Placental epithelial cell (primary cell): ENCODE measurements at places on chromosomes 2 and 18. TPM values are rescaled to one million over a fixed set of nuclear protein-coding genes. Genes with fewer than 3 reads are reported as not detected.

AOX1 gene
- total RNA-seq = 3.5 and 23.0 TPM in 2 replicates

G6PC2 gene
- total RNA-seq = not detected in 2 replicates

DUSP2 gene
- total RNA-seq = 1.6 and 2.5 TPM in 2 replicates

WNT10A gene
- under 0.01 and 0.11 TPM in 2 replicates for total RNA-seq

COLEC12 gene
- under 0.01 TPM in 1 of 2 replicates, not detected in the other for total RNA-seq

STK17B gene
- 20.8 and 31.0 TPM in 2 replicates for total RNA-seq

RBM44 gene
- 0.22 and 1.6 TPM in 2 replicates for total RNA-seq

NXPH2 gene
- not detected in 2 replicates for total RNA-seq

PRKAG3 gene
- total RNA-seq = not detected in 2 replicates

TOGARAM2 gene
- total RNA-seq = under 0.01 TPM in 1 of 2 replicates, not detected in the other

IL1RL1 gene
- not detected in 2 replicates for total RNA-seq

MROH2A gene
- not detected in 2 replicates for total RNA-seq

NR4A2 gene
- under 0.01 and 0.43 TPM in 2 replicates for total RNA-seq

AGXT gene
- total RNA-seq = not detected in 2 replicates

SP9 gene
- not detected in 2 replicates for total RNA-seq

DLGAP1 gene
- not detected in 2 replicates for total RNA-seq

SAP130 gene
- 7.5 and 13.2 TPM in 2 replicates for total RNA-seq

IL18R1 gene
- total RNA-seq = 1.7 and 4.3 TPM in 2 replicates

DNAH7 gene
- total RNA-seq = 0.11 and 0.39 TPM in 2 replicates

KCNJ13 gene
- total RNA-seq = 3.1 and 7.5 TPM in 2 replicates

CCDC85A gene
- total RNA-seq = 1.1 and 2.0 TPM in 2 replicates

EVX2 gene
- not detected in 2 replicates for total RNA-seq

C1QL2 gene
- total RNA-seq = not detected in 2 replicates

RESP18 gene
- total RNA-seq = not detected in 2 replicates

SF3B6 gene
- 102 and 156 TPM in 2 replicates for total RNA-seq

GRB14 gene
- 2.0 and 2.8 TPM in 2 replicates for total RNA-seq

GPBAR1 gene
- 0.39 and 1.2 TPM in 2 replicates for total RNA-seq

ALLC gene
- total RNA-seq = not detected in 2 replicates

SPRED2 gene
- 1.6 and 5.7 TPM in 2 replicates for total RNA-seq

NEB gene
- total RNA-seq = 0.54 and 2.7 TPM in 2 replicates

ZNF516 gene
- 12.1 and 17.3 TPM in 2 replicates for total RNA-seq

TUBA3E gene
- 0.22 and 0.39 TPM in 2 replicates for total RNA-seq

AMER3 gene
- total RNA-seq = not detected in 2 replicates

ALPI gene
- total RNA-seq = not detected in 2 replicates

LRRC30 gene
- total RNA-seq = not detected in 2 replicates

FOXI3 gene
- total RNA-seq = not detected in 2 replicates
